ENCODE measurements at places on chromosomes 12 and 14.
A peak's percentile ranks its signal among the peaks of the same experiment; 100 is the strongest.

DNA sequence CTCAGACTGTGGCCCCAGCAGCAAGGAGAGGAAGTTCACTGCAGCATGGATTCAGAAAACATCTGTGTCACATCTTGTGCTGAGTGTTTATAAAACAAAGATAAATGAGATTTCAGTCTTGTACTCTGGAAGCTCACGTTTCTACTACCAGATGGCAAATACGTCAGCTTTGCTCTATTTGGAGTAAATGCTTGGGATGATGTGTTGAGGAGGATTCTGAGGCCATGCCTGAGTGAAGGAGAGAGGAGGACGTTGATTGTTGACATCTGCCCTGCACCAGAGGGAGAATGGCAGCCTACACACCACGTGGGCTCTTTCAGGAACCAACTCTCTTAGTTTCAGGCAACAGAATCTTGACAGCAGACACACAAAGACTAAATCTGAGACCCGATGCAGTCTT is 188.9 kb downstream of the TMEM132C start:
- DNase-seq, result no peak

DNA sequence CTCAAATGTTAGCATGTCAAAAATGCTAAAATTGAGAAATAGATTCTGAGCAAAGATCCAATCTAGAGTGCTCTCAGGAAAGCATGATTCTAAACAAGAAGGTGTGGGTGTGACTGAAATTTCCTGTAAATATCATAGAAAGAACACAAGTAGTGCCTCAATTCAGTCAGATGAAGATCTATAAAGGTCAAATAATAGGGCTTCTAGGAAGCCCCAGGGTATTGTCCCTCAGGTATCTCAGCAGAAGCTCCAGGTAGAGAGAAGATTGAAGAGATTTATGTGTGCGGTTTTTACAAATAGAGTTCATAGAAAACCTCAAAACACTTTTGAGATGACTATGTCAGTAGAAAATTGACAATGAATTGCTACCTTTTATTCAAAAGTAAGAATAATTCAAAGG is 13.0 kb downstream of the KLRD1 start:
- no peak for DNase-seq

- peak; percentile 41 for DNase-seq
These were observed 22.3 kb downstream of the FBLN5 start for GRCh38 chr14:91925001-91925726.

DNA sequence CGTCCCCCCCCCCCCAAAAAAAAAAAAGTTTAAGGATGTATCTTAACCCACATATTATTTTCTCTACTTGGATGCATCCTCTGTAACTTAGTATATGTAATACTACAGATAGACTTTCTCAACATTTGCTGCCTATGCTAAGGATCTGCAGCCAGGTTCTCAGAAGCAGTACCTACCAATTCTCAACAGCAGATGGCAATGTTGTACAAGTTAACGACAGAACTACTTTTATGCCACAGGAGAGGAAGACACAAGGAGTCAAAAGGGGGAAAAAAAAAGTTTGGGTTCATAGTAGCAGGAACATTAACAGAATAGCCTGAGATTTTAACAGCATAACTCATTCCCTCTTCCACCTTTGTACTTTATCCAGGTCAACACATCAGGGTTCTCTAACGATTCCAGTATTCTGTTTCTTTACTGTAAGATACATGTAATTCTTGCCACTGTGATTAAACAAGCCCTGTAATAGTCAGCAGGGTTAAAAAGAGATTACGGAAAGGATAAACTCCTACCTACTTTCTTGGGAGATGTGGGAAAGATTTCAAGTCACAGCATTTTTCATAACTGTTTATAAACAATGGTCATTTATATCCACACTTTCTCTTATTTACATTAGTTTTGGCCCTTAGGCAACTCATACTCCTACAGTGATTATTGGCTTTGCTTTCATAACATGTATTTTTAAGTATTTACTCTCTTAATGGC is 5.7 kb upstream of the NEK9 start:
- peak; percentile 44 for DNase-seq

GRCh38 chr12:7650091-7650490 is 15.6 kb downstream of the APOBEC1 start:
- no peak for DNase-seq

DNA sequence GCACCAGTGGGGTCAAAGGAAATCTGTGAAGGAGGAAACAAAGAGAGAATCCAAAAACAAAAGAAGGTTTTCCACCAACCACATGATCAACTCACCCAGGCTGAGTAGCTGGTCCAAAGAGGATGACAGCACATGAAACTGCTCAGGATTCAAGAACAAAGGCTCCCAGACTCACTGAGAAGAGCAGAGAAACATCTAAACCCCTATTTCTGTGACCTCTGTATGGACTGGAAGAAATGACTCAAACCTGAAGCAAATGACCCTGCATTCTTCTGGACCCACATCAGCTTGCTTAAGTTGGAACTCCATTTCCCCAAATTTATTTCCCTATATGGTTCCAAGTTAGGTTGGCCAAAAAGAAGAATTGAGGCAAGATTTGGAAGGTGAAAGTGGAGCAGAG is 26.3 kb downstream of the TC2N start:
- DNase-seq, result peak; percentile 46

- no peak for DNase-seq
These were observed 6.4 kb downstream of the EDDM3A start for GRCh38 chr14:20751963-20752562.

GRCh38 chr12:87815771-87816585 is 213.2 kb downstream of the C12orf50 start:
- DNase-seq, result no peak

- DNase-seq, result no peak
These were observed 27.8 kb upstream of the KCNA5 start for GRCh38 chr12:5015711-5016492.

DNA sequence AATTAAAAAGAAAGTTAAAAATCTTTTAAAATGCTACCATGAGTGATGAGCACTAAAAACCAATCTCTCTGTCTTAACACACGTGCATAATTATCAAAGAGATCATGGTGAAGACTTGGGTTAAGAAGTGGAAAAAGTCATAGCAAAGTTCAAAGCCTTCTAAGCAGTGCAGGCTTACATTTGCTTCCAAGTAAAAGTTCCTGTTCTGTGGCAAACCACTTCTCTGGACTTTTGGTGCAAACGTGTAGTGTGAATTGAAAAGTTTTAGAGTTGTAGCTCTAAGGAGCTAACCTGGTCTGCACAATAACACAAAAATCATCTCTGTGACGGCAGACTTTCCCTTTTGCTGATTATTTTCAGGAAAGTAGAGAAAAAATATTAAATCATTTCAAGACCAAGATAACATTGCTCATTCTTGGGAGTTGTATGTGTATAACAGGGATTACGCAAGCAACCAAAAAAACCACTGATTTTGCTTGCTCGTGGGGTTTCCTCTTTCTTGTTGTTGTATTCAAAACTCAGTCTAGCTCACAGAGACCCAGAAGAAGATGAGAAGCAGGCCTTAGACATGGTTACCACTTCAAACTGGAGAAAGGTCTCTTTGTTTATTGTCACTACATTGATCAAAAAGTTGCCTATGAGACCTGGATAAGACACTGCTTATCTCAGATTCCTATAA is 2.3 kb upstream of the GLIPR1 start:
- peak; percentile 62 for DNase-seq

DNA sequence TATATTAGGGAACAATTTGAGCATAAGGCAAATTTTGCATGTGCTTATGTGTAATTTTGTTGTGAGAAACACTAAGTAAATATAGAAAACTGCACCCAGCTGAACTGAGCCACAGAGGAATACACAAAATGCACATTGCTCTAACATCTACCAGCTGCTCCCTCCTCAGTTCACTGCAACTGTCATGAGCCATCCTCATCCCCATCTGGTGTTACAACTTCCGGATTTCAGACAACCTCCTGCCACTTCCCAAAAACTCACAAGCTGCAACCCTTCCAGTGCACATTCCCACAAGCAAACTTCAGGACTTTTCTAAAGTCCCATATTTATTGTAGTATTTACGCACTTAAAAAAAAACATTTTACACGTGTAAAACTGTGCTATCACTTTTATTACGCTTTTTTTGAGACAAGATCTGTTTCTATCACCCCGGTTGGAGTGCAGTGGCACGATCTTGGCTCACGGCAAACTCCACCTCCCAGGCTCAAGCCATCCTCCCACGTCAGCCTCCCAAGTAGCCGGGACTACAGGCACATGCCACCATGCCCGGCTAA is 169.1 kb upstream of the TBX3 start:
- DNase-seq, result peak; percentile 46

DNA sequence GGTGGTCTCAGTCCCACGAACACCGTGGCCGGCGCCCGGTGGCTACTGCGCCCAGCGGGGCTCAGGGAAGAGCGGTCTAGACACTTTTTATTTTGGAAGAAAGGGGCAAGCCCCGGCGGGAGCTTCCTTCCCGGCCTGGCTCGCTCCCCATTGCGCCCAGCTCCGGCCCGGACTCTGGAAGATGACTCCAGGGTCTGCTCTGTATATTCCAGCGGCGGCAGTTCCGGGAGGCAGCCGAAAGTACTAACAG is 225.1 kb upstream of the CRY1 start:
- DNase-seq, result no peak

GRCh38 chr12:57896434-57897201 is 44.7 kb upstream of the ATP23 start:
- DNase-seq, result peak; percentile 48

Data from foreskin fibroblast (primary cell).